ENCODE measurements at places on chromosomes 12 and 14.

GRCh38 chr14:88535149-88535548 is 19.7 kb downstream of the PTPN21 start:
- no peak for DNase-seq

- no peak for DNase-seq
These were observed 220.3 kb downstream of the KLHL28 start for GRCh38 chr14:44741431-44741830.

- DNase-seq: no peak
These were observed 90.9 kb upstream of the CPM start for GRCh38 chr12:69023840-69024239.

GRCh38 chr12:106049105-106049504 is 89.6 kb downstream of the NUAK1 start:
- no peak for DNase-seq

GRCh38 chr14:90602088-90602687 is 205.4 kb downstream of the CALM1 start:
- DNase-seq: no peak

DNA sequence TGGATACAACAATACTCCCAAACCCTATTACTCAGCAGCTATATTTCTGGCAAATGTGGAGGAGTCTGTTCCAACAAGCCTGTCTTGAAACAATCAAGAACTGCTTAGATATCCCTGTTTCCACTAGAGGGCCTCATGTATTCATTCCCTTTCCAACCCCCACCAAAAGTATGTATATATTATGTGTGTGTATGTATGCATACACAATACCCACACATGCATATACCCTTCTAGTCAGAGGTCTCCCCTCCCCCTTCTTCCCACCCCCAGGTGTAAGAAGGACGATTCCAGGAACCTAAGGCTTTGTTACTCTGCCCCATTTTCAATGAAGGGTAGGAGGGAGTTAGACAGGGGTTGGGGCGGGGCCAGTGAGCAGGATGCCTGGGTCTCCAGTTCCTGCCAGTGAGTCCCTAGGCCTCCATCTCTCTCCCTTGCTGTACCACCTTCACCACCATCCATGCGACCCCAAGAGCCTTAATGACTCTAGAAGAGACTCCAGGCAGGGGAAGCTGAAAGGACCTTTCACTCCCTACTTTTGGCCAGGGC is at the start of gene DGKA:
Gene DGKA (plus strand): TSS at position 392 of the 546 bp plus-strand sequence. CDS start 5,342 bp downstream, outside the sequence.
- peak; percentile 53 for DNase-seq

GRCh38 chr12:127150479-127150878 is 1116.5 kb upstream of the TMEM132C start:
- DNase-seq: no peak

DNA sequence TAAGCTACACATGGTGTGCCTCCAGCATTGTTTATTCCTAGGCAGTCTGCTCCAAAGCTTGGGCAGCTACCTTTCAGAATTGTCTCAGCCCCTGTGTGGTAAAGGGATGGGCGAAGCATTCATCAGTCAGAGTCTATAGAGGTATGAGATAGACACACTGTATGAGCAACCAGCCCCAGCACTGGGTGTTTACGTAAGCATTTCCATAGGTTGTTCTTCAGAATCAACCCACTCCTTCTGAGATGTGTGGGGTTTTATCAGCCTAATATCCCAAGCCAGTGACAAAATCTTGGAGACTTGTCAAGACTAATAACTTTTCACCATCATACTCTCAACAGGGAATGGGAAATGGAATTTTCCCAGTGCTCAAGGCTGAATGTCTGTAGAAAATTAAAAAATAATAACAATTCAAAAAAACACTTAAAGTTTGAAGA is 98.2 kb downstream of the BTG1 start:
- no peak for DNase-seq

GRCh38 chr12:93279565-93280412 is 97.9 kb upstream of the NUDT4 start:
- no peak for DNase-seq

- DNase-seq: no peak
These were observed 95.0 kb upstream of the MON2 start for GRCh38 chr12:62371661-62372060.

GRCh38 chr14:59541731-59542130 is 34.9 kb downstream of the CCDC175 start:
- no peak for DNase-seq

DNA sequence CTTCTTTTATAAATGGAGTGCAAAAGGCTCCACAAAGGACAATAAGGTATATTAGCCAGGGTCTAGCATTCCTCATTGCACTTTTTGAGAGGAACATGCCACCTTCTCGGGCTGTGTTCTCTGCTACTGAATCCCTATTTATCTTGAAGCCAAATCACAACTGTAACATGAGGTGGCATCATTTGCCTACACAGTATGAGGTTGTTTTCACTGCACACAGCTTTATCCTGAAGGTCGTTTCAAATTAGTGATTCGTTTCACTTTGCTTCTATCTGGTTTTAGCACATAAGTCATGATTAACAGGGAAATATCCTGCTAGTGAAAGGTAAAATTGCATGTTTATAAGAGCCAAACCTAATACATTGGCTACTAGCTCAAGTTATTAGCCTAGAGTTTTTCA is 153.8 kb downstream of the SLC35F4 start:
- DNase-seq: no peak

DNA sequence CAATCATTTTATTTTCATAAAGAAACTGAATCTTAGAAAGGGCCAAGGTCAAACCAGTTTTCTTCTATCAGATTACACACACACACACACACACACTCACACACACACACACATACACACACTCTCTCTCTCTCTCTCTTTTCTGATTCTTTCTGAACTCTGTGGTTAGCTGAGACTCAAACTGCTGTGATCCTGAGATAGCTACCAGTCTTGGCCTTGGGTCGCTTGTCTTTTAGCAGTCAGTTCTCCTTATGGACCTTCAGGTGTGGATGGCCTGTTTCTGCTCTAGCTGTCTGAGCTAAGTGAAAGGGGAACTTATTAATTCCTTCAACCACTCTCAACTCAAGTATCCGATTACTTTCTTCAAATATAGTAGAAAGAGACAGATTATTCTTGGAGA is 145.1 kb downstream of the GRIP1 start:
- peak; percentile 23 for DNase-seq

DNA sequence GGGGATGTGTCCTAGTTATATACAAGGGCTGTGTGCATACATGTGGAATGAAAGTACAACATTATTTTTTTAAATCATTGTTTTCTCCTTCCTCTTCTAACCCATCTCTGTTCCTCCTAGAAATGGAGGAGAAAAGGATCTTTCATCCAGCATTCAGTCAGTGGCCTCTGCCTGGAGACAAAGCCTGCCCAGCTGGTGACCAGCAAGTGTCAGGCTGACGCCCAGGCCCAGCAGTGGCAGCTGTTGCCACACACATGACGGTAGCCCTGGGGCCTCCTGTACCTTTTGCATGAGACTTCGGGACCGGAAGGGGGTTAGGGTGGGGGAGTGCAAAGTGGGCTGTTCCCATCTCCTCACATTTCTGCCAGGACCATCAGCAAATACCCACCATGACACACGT is 46.2 kb downstream of the ERH start:
- no peak for DNase-seq

DNA sequence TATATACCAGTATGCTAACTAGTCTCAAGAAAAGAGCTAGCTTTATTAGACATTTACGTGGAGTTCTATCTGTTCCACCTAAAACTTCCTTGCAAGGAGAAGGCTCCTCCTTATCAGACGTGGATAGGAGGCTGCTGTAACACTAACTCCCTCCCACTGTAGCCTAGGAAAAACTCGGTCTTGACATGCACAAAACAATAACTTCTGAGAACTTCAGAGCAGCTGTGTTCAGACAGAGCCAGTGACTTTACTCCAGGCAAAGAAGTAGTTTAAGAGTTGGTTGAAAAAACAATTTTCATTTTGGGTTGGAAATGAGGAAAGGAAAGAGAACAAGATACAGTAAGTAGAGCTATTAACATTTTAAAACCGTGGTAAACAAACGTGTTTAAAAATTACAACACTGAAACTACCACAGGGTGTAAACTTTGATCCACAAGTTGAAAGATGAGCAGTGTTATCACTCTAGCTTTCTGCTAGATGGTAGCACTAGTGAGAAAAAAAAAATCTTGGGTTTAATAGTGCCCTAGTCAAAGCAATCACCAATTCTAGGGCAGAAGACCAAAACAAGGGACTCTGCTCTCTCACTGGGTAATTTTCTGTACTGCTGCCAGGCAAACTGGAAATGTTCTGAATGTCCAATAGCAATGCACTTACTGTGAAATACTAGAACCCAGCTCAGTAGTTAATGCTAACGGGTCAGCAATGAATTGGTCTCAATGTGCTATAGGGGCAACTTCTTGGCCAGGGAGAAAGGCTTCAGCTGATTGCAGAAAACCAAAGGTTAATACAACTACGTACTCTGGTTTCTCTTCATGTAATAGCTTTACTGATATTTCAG is 2.4 kb downstream of the ATF7 start:
- no peak for DNase-seq
